NCI-H2171 (cell line): ENCODE measurements at places on chromosomes 12 and 14.

DNA sequence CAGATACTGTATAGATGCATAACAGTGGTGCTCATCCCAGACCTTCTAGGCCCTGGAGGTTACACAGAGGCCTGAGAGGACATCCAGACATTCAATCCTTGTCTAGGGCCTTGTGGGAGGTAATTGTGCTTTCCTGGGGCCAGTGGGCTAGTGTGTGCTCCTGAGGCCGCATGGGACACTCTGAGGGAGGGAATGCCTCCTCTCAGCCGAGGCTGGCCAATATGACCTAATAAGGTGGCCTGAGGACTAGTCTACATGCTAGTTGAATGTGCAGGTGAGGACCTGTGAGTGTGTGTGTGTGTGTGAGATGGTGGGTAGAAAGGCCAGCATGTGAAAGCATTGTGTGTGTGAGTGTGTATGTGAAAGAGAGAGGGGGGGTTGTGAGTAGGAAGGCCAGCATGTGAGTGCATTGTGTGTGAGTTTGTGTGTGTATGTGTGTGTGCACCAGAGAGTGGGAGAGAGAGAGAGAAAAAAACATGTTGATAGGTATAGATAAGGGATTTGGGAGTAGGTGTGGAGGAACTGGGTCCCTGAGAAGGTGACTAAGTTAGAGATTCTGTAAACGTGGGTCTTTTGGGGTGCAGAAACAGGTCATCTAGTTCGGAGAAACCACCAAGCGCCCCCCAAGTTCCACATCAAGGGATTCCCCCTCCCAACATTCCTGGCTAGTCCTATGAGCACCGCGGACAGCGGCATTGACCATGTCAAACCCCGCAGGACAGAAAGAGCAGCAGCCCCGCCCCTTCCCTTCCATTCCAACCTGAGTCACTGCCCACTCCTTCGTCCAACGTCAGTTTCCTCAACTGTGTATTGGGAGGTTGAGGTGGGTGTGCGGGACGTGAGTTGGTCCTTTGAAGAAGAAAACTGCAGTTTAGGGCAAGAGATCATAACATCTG is 9.7 kb upstream of the KRT81 start:
- DNase-seq: no peak

- no peak for DNase-seq
These were observed 106.7 kb upstream of the MED13L start for GRCh38 chr12:116384175-116384574.

- DNase-seq: no peak
These were observed 451.8 kb upstream of the TBX3 start for GRCh38 chr12:115135800-115136211.

DNA sequence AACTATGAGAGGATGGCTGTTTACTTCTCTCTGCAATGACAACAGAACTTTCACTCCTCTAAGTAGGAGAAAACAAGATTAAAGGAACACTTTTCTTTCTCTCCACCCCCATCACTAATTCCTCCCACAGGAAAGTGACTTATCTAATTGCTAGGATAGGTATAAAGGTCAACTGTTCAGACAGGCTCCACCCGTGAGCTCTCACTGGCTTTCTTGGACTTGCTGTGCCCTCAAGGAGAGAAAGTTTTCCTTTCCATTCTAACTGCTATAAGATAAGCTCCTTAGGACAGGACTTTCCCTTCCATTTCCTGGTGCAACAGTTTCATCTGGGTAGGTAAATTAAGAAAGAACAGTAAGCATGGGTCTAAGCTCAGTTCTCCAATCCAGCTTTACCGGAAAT is 4.8 kb downstream of the SLC41A2 start:
- DNase-seq: no peak

- no peak for DNase-seq
These were observed 25.8 kb downstream of the RIN3 start for GRCh38 chr14:92539419-92539818.

GRCh38 chr12:42967850-42968249 is 378.3 kb upstream of the PRICKLE1 start:
- DNase-seq: no peak

GRCh38 chr12:74415633-74416032 is 122.0 kb upstream of the ATXN7L3B start:
- peak; percentile 14 for DNase-seq

- no peak for DNase-seq
These were observed 48.2 kb upstream of the TPH2 start for GRCh38 chr12:71890475-71890874.
